A549 (cell line): ENCODE measurements at places on chromosomes 16 and 17. TPM values are rescaled to one million over a fixed set of nuclear protein-coding genes. Genes with fewer than 3 reads are reported as not detected.

GRCh38 chr17:74201250-74201649, 2.2 kb upstream of the RPL38 start:
- DNase-seq = no peak

The TBC1D3L gene
- 12.1 to 15.2 TPM (median 14.0 TPM) in 3 replicates for polyA plus RNA-seq

The ABAT gene
- polyA plus RNA-seq = 0.60 to 0.68 TPM (median 0.66 TPM) in 3 replicates

DNA sequence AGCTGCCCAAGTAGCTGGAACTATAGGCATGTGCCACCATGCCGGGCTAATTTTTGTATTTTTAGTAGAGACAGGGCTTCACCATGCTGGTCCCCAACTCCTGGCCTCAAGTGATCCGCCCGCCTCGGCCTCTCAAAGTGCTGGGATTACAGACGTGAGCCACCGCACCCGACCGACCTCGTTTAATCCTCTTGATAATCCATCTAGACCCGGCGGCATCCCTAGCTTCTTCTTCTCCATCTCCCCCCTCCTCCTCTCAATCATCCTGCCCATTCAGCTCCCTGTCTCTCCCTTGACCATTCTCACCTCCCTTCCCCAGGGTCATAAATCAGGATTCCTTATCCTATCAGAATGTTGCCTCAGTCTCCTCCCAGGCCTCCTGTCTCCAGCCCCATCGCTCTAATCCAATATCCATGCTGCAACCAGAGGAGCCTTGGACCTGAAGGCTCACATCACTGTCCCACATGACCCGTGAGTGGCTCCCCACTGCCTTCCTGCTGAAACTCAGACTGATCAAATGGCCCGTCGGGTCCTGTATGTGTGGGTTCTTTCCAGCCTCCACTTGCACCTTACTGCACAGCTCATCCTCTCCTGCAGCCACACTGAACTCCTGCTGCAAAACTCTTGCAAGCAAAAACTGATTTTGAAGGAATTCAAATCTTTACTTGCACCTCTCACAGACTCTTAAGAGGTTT, 74.1 kb upstream of the CDH5 start:
- no peak for DNase-seq

GRCh38 chr17:17385491-17385890, 82.3 kb downstream of the NT5M start:
- DNase-seq = no peak

- no peak for DNase-seq
Observed at GRCh38 chr17:83062011-83062817, 17.2 kb upstream of the METRNL start.

- no peak for DNase-seq
Observed at GRCh38 chr16:22027633-22028032, 19.7 kb downstream of the MOSMO start.
